Foreskin fibroblast (primary cell): ENCODE measurements at places on chromosomes 3 and 15.

GRCh38 chr15:58114812-58115211, 23.4 kb upstream of the AQP9 start:
- DNase-seq = no peak

- no peak for DNase-seq
Measured at GRCh38 chr3:194268654-194269512, 82.2 kb downstream of the CPN2 start.

GRCh38 chr15:27932600-27932999, 166.5 kb downstream of the OCA2 start:
- no peak for DNase-seq

- peak; percentile 68 for DNase-seq
Measured at GRCh38 chr3:142027735-142028134, 121.6 kb downstream of the TFDP2 start.

DNA sequence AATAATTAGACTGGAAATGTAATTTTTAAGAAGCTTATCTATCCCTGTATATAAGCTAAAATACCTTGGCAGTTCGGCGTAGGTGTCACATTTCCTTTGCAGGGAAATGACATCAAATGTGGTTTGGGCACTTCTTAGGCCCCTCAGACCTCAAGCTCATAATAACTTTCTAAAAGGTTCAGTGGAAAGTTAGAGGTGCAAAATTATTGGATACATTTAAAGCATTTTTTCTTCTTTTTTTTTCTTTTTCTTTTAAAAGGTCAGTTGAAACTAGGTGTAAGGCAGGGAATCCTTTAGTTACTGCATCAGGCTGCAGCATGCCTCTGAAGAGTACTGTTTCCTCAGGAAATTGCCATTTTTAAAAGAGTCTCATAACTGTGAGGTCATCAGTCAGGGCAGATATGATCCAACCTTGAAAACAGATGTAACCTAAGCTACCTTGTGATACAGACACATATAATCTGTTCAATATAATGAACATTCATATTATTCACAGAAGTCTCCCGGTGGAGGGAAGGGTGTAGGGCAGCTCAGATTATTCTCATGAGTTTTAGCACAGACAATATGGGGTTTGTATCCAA, 4.8 kb downstream of the SACM1L start:
- DNase-seq = no peak

DNA sequence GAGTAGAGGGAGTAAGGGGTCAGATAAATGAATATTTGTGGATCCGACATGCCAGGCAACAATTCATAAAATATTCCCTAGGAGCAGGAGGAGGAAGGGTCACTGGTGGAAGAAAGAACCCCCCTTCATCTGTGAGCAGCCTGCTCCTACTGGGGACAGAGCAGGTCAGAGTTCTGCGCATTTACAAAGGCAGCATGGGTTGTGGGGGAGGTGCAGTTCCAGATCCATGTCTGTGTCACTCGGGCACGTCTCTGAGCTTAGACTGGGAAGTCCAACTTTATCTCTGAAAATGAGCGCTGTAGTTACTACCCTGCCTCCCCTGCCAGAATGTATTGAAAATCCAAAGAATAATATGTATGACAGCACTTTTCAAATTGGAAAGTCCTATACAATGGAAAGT, 115.2 kb downstream of the GABRG3 start:
- DNase-seq = no peak

GRCh38 chr15:59764775-59765174, 75.7 kb upstream of the BNIP2 start:
- no peak for DNase-seq

DNA sequence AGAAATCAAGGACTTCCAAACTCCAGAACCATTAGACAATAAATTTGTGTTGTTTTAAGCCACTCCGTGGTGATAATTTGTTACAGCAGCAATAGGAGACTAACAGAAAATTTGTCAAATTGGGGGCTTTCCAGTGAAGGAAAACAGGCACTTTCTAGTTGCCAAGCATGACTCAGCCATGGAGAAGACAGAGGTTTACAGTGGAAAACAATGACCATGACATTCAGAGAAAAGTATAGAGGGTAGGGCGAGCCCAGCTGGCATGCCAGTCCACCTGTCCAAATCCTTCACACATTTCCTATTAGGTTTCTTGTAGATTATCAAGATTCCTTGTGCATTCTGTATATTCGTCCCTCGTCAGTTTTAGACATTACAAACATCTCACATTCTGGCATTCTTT, 24.9 kb downstream of the SLCO2A1 start:
- no peak for DNase-seq

DNA sequence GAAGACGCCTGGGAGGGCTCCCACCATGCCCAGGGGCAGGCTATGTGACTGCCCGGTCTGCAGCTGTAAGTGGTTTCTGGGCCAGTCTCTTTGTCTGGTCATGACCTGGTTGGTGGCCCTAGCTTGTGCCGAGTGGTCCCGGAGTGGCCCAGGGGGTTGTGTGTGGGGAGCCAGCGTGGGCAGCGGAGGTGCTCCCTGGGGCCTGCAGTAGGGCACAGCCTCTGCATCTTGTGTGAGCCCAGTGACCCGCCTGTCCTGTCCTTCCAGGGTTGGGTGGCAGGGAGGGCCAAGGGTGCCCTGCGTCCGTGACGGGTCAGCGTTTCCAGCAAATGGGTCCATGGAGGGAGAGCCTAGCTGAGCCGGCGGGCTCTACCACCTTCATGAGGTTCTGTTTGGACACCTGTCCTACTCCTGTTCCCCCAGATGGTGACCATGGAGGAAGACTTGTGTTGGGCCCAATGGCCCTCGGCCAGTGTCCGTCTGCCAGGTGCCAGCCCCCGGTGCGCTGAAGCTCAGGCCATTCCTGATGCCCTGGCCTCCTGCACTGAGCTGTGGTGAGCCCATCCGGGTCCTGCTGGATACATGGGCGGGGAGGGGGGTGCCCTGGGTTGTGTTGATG, 215.4 kb downstream of the SNRPN start:
- DNase-seq = no peak
